ENCODE measurements at places on chromosomes 1 and 21. TPM values are rescaled to one million over a fixed set of nuclear protein-coding genes. Genes with fewer than 3 reads are reported as not detected.

The SH2D5 gene
- total RNA-seq, result 0.54 TPM

The SRP9 gene
- 180 TPM for total RNA-seq

The LCE1E gene
- total RNA-seq, result not detected

The F5 gene
- not detected for total RNA-seq

The EIF2D gene
- 44.6 TPM for total RNA-seq

The LRRC53 gene
- not detected for total RNA-seq

The IQGAP3 gene
- 4.3 TPM for total RNA-seq

The ADGRL2 gene
- total RNA-seq, result 104 TPM

The GPR153 gene
- total RNA-seq, result 7.9 TPM

The AGT gene
- 0.16 TPM for total RNA-seq

The RABGGTB gene
- total RNA-seq, result 60.7 TPM

Measured in cardiac atrium fibroblast (primary cell).